ENCODE measurements at places on chromosomes 16 and 17. TPM values are rescaled to one million over a fixed set of nuclear protein-coding genes. Genes with fewer than 3 reads are reported as not detected.

DNA sequence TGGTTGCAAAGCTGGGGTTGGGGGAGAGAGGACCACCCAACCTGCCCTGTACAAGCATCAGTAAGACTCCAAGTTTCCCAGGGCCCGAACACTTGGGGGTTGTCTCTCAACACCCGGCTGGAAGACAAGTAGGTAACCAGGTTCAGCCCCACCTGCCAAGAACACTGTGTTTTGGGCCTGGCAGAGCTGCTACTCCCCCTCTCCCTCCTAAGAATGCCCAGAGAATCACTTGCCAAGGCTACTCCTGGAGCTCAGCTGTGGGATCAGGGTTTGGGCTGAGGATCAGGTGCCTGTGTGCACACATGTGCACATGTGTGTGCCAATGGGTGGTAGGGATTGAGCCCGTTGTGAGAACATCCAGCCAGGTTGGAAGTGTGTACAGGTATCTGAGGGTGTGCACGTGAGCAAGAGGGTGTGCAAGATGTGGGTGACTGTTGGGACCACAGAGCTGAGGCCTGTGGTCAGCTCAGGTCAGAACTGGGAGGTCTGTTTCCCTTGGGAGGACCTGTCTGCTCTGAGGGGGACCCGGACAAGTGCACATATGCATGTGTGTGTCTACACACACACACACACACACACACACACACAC is 2.3 kb downstream of the HSD11B2 start:
- DNase-seq = no peak
- no peaks in the 10 kb centered on the region for H3K36me3 ChIP-seq
- H3K27me3 ChIP-seq = no peaks in the 10 kb centered on the region
- no peak overlapping the region for H3K4me3 ChIP-seq
- H3K27ac ChIP-seq = no peak overlapping the region

GRCh38 chr16:27640277-27640600 is 90.3 kb downstream of the KATNIP start:
- DNase-seq = no peak
- H3K27me3 ChIP-seq = no peaks in the 10 kb centered on the region
- H3K27ac ChIP-seq = no peak overlapping the region
- H3K4me1 ChIP-seq = no peaks in the 10 kb centered on the region

Gene KRTAP4-6
- total RNA-seq = not detected

- H3K4me3 ChIP-seq = no peak overlapping the region
- DNase-seq = no peak
- no peaks in the 10 kb centered on the region for H3K36me3 ChIP-seq
- peaks cover 15% of the 10 kb centered on the region for H3K4me1 ChIP-seq
- H3K27me3 ChIP-seq = no peaks in the 10 kb centered on the region
Measured at GRCh38 chr17:77327566-77328464, 187.0 kb downstream of the SEC14L1 start.

Gene ZNF423
- 9.0 TPM for total RNA-seq

DNA sequence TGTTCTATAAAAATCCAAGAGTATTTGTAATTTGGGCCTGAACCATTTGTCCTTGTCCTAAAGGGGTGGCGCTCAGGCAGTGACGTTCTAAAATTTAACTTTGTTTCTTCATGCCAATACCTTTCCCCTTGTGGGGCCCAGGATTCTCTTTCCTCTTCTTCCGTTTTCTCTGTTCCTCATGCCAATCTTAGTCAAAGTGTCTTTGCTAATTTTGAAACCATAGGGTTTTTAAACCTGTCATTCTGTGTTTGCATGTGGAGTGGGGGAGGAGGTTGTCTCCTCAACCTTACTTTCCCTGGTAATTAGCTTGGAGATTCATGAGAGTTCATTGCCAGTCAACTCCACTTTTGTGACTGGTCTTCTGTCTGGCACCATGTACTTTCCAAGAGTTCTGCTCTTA is 337.1 kb downstream of the MAF start:
- H3K36me3 ChIP-seq = no peaks in the 10 kb centered on the region
- H3K4me1 ChIP-seq = peaks cover 1% of the 10 kb centered on the region
- no peaks in the 10 kb centered on the region for H3K27me3 ChIP-seq
- DNase-seq = no peak
- no peak overlapping the region for H3K4me3 ChIP-seq

DNA sequence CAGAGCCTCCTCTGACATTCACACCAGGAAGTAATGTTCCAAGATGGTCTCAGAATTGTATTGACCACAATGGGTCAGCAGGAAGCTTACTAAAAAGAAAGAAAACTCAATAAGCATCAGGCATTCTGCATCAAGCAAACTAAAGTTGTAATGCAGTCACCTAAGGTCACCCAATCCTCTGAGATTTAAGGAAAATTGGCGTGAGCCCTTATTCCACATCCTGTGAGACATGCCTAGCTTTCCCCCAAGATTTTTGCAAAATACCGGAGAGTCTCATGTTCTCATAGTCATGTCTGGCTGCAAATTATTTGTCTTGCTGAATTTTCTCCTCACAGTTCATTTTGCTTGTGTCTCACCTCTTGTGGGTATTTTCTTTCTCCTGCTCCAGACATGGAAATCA is 417.1 kb upstream of the SOX9 start:
- no peaks in the 10 kb centered on the region for H3K36me3 ChIP-seq
- no peak for DNase-seq
- H3K27ac ChIP-seq = no peak overlapping the region
- H3K4me1 ChIP-seq = no peaks in the 10 kb centered on the region
- H3K27me3 ChIP-seq = no peaks in the 10 kb centered on the region
- no peak overlapping the region for H3K4me3 ChIP-seq

- H3K36me3 ChIP-seq = no peaks in the 10 kb centered on the region
- no peaks in the 10 kb centered on the region for H3K27me3 ChIP-seq
- peak within 1 kb of the TSS; percentile 99 for H3K4me3 ChIP-seq
Measured at GRCh38 chr17:41864836-41865595, at the start of gene KLHL11. Gene KLHL11, minus strand, starts transcription at chr17:41865423. Its CDS starts 53 bp downstream, at chr17:41865370.

DNA sequence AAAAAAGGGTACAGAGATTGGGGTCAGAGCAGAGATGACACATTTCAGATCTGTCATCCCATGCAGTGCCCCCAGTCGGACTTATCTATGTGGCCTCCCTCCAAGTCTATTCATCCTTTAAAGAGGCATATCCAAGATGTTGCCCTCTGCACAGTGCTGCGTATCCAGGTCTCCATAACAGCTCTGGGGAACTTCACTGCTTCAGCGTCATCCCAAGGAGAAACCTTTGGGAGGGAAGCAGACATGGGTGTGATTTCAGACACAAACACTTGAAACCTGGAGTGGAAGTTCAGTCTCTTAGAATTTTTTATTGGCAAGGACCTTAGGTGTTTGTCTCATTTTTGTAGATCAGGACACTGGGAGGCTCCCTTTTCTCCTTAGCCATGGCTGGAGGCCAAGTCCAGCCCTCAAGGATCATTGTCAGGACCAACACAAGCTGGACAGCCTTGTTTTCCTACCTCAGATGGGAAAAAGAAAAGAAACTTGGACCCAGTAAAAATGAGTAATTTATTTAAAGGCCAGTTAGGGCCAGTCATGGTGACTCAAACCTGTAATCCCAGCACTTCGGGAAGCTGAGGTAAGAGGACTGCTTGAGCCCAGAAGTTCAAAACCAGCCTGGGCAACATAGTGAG is 23.9 kb upstream of the NLK start:
- H3K36me3 ChIP-seq = no peaks in the 10 kb centered on the region
- peaks cover 2% of the 10 kb centered on the region for H3K4me1 ChIP-seq
- no peak overlapping the region for H3K4me3 ChIP-seq
- DNase-seq = no peak

DNA sequence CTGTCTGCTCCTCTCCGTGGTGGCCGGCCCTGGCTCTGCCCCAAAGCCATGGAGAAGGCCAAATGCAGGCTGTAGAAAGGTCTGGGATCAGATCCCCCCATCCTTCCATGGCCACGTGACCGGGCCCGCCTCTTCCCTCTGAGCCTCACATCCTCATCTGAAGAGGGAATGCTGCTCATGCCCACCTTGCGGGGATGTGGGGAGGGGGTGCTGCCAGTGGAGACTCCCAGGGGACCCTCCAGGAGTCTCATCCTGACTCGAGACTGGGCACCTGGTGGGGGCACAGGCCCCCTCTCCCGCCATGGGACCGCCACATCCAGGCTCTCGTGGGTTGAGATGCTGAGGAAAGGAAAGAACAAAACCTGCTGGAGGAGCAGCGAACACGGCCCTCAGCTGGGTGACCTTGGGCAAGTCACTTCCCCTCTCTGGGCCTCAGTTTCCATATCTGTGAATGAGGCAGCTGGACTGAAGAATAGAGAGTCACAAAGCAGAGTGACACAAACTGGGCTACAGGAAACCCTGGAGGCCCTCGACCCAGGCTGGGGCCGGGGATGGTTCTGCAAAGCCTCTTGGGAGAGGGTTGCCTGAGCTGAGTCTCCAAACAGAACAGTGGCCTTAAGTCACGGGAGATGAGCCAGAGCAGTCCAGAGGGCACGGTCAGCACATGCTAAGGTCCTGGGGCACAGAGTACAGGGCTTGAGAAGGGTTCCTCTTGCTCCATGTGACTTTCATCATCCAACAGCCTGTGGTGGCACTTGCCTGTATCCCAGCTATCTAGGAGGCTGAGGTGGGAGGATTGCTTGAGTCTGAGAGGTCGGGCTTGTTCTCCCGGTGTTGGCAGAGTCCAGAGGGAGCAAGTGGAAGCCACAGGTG is 30.1 kb downstream of the SOCS1 start:
- H3K27ac ChIP-seq = no peak overlapping the region
- H3K27me3 ChIP-seq = no peaks in the 10 kb centered on the region
- no peaks in the 10 kb centered on the region for H3K36me3 ChIP-seq
- peaks cover 3% of the 10 kb centered on the region for H3K4me1 ChIP-seq
- no peak for DNase-seq

DNA sequence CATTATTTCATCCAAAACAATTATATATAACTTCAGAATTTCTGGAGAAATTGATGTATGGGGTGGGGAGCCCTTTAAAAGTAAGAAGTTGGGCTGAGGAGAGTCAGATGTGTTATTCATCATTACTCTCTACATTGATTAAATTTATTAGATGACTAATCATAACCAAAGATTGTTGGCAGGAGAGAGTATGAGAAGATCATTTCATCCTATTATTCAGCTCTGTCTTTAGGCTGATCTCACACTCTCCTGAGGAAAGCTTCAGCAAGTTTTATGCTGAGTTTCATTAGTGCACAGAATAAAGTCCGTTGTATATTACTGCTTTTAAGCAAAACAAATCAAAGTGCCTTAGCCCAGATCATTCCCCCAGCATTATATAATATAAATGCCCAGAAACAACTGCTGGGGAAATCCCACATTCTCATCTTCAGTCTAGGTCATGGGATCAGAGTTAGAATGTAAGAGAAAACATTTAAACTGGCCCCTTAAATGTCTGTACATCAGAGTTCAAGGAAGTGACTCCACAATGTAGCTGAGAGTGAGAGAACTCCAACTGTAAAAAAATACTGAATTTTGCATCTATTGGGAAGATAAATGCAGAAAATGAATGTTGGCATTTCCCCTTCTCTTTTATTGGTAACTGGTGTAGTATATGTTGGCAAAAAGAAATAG is 130.1 kb upstream of the HLF start:
- no peak overlapping the region for H3K27ac ChIP-seq
- no peak overlapping the region for H3K4me3 ChIP-seq
- no peak for DNase-seq
- H3K4me1 ChIP-seq = no peaks in the 10 kb centered on the region
- no peaks in the 10 kb centered on the region for H3K27me3 ChIP-seq

- no peaks in the 10 kb centered on the region for H3K36me3 ChIP-seq
- H3K27ac ChIP-seq = no peak overlapping the region
- no peaks in the 10 kb centered on the region for H3K27me3 ChIP-seq
- no peaks in the 10 kb centered on the region for H3K4me1 ChIP-seq
Measured at GRCh38 chr17:9669551-9670008, 24.3 kb downstream of the USP43 start.

Gene SLC16A13
- total RNA-seq = 0.12 TPM

DNA sequence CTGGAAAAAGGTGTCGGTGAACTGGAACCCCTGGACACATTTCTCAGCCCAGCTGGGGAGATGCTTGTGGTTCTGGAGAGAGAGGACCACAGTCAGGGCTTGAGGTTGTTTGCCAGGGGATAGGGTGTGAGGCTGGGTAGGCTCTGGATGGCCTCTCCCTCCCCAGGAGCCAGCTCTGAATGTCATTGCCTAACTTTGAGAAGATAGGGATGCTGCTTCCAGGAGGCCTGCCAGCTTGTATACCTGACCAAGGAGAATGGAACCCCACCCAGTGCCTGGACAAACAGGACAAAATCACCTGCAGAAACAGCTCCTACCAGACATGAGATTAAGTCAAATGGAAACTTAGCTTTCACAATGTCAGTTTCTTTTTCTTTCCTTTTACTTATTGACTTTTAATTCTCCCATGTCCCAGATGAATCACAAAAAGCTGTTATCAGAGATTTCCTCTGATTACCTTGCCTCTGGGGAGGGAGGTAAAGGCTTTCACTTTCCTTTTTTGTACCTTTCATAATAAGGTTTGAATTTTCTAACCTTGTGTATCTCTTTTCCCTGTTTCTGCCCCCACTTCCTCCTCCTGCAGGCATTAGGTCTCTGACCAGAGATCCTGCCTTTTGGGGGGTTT is 29.8 kb upstream of the PLLP start:
- DNase-seq = no peak
- no peak overlapping the region for H3K27ac ChIP-seq
- H3K4me1 ChIP-seq = no peaks in the 10 kb centered on the region
- H3K27me3 ChIP-seq = no peaks in the 10 kb centered on the region
- no peaks in the 10 kb centered on the region for H3K36me3 ChIP-seq
- H3K4me3 ChIP-seq = no peak overlapping the region

DNA sequence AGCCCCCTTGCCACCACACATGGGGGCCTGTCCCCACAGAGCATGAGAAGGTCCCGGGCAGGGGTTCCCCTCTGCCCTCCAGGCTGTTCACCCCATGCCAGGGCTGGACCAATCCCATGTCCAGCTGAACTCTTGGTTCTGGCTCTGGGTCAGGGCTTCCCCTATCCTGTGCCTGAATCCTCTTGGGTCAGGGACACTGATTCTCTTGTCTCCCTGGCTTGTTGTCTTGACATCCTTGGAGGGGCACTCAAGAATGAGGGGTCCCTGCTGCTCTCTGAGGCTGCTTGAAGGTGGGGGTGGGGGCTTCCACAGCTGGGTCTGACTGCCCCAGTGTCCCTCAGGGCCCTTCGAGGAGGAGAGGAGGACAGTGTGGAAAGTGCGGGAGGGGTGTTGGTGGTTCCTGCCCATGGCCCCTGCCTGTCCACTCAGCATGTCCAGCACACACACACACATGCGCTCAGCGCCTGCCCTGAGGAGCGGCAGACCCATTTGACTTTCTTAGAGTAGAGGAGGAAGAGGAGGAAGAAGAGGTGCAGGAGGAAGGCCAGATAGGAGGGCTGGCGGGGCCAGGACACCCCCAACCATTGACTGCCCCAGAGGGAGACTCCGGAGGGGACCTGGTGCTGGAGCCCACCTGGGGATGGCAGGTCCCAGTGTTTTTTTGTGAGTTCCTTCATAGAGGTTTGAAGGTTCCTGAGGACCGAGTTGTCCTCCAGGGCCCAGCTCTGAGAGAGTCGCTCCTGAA is 47.0 kb downstream of the TNFRSF13B start:
- no peak for DNase-seq
- no peaks in the 10 kb centered on the region for H3K27me3 ChIP-seq
- no peaks in the 10 kb centered on the region for H3K36me3 ChIP-seq
- no peak overlapping the region for H3K27ac ChIP-seq
- no peaks in the 10 kb centered on the region for H3K4me1 ChIP-seq

Data from ovary (tissue), 10 donors.